ENCODE measurements at places on chromosomes 5 and 9.

DNA sequence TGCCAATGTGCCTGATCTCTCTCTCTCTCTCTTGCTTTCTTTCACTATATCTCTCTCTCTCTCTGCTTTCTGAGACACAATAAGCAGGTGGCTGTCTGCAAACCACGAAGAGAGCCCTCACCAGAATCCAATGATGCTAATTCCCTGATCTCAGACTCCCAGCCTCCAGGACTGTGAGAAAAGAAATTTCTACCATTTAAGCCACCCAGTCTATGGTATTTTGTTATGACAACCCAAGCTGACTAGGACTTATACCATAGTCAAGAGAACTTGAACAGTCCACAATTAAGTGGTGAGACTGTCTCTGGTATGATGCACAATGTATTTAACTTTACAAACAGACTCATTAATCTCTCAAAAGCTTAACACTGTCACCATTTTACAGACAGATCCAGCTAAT, 67.0 kb downstream of the NFIB start:
- no peak for DNase-seq

DNA sequence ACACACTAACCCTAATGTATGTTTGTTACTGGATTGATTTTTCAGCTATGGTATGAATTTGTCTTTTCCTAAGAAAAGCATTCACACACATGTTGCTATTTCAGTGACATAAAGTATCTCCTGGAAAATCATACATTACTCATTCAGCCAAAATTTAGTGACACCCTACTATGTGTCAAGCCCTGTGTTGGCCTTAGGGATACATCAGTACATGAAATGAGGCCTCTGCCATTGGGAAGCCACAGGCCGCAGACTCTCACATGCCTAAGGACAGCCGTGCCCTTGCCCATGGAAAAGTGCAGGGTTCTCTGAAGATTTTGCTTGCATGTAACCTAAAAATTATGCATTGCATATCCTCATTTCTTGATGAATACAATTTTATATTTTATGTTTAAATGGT, 5.2 kb upstream of the MARCHF6 start:
- no peak for DNase-seq

GRCh38 chr5:34460496-34460895, 195.6 kb upstream of the RAI14 start:
- no peak for DNase-seq

- DNase-seq: no peak
These were observed 93.7 kb upstream of the IL6ST start for GRCh38 chr5:56088431-56088949.

All from activated naive CD4-positive, alpha-beta T cell treated with anti-CD3 and anti-CD28 coated beads for 36 hours (primary cell).